ENCODE measurements at places on chromosomes 2 and 18. TPM values are rescaled to one million over a fixed set of nuclear protein-coding genes. Genes with fewer than 3 reads are reported as not detected.

- peak; percentile 49 for DNase-seq
Measured at GRCh38 chr18:32549248-32550110, 78.8 kb upstream of the GAREM1 start.

- no peak for DNase-seq
Measured at GRCh38 chr18:77776104-77776503, 526.5 kb downstream of the GALR1 start.

- no peak for DNase-seq
Measured at GRCh38 chr2:61978522-61978921, 73.0 kb downstream of the COMMD1 start.

DNA sequence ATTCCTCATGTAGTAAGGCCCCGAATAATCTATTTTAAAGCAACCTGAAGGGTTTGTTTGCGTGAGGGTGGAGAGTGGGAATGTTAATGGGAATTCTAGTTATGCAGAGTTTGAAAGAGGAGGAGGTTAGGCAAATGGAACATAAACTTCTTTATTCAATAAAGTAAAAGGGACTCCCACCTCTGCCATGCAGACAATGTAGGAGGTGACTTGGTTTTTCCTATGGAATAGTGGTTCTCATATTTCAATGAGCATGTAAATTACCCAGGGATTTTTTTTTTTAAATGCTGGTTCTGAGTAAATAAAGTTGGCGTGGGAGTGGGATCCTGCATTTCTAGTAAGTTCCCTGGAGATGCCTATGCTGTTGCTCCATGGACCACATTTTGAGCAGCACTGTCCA, 367.9 kb downstream of the THSD7B start:
- DNase-seq: no peak

DNA sequence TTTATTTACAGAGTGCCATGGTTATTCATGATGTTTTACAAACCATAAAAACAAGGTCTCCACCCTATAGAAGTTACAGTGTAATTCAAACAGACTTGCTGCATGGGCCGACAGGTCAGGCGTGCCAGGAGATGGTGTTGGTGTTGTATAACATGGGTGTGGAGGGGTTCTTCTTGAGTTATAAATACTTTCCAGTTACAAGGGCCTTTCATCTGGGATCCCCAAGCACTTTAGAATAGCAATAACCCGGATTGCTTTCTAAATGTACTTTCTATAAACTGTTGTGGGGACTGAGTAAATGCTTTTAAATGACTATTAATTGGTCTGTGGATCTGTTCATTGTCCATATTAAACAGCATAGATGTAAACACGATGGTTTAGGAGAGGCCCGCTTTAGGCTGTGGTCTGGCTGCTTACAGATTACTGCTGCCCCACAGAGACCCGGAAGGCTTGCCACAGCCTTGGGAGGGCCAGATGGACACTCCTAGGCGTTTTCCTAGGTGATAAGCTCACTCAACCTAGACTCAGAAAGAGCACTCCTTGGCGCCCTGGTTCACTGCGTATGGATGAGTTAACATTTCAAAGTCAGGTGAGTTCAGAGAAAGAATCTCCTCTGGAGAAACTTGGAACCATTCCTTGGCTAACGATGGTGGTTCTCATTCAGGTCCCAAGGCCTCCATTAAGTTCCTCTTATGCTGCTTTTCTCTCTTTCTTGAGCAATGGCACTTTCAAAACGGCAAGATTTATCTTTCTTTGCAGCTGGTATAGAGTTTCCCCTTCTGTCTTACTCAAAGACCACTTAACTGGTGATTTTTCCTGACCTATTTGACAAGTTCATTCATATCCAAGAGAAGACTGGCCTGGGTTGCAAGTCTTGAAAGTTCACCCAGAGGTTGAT, 3.6 kb upstream of the KIAA2012 start:
- no peak for DNase-seq

- DNase-seq: no peak
Measured at GRCh38 chr18:8065284-8065683, 498.2 kb downstream of the PTPRM start.

- no peak for DNase-seq
Measured at GRCh38 chr18:65411061-65411460, 339.8 kb upstream of the CDH7 start.

GRCh38 chr2:237205043-237205541, 119.4 kb downstream of the COPS8 start:
- no peak for DNase-seq

DNA sequence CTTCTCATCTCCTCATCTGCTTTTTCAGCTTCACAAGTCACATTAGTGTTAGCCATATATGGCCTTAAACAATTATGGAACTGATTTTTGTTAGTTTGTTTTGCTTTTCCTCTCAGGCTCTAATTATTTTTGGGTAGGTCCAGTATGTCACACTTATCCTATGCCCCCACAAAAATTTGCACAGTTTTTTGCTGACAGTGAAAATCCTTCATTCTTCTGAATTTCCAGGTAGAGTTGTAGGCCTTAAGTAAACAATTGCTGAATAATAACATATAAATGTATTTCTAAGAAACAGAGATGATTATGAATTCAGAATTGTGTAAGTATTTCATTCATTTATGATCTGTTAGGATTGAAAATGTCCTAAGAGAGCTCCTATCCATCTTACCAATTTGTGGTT, 8.6 kb upstream of the SERPINB10 start:
- DNase-seq: no peak

DNA sequence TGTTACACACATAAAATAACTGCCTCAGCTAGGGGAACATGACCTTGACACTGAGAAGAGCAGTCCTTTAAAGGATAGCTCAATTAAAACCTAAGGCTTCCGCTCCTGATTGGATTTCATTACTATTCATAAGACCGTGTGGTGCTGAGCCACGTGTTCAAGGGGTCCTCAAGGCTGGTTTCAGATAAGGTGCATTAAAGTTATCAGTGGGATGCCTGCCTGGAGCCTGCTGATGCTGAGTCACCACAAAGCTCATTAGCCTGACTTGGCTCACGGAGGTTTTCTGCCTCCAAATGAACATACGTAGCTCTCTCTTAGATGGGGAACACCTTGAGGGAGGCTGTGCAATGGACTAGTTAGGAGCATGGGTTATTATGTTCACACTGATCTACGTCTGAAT, 518.9 kb downstream of the TDRD15 start:
- no peak for DNase-seq

DNA sequence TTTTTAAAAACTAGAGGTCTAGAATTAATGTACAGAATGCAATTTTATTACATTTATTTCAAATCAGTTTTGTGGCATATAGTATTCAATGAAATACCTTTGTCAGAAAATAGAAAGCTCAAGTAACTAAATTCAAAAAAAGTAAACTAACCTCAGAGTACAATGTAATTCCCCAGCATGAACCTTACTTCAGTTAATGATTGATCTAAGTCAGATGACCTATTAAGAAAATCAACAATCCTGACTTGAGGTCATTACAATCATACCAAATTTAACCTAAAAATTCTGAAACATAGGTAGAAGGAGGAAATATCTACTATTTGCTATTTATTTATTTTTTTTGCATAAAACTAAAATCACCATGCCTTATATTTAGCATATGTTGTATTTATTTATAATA, 142.9 kb downstream of the CCDC102B start:
- no peak for DNase-seq

Gene RGPD8
- 4.2 TPM for total RNA-seq

Gene TEX44
- total RNA-seq: not detected

Gene BCL2
- 119 TPM for total RNA-seq

Gene OSBPL1A
- 1.00 TPM for total RNA-seq

Gene MC5R
- not detected for total RNA-seq

Gene AOX1
- 0.19 TPM for total RNA-seq

Gene ARHGAP25
- 94.9 TPM for total RNA-seq

Gene PLCD4
- 0.30 TPM for total RNA-seq
